Fibroblast of lung (primary cell): ENCODE measurements at places on chromosomes 13 and 19. TPM values are rescaled to one million over a fixed set of nuclear protein-coding genes. Genes with fewer than 3 reads are reported as not detected.

The IFNL1 gene
- not detected in 2 replicates for total RNA-seq

The PRDX2 gene
- 166 and 228 TPM in 2 replicates for total RNA-seq

The METTL21C gene
- 0.17 TPM in 1 of 2 replicates, not detected in the other for total RNA-seq

The USHBP1 gene
- under 0.01 TPM in 1 of 2 replicates, not detected in the other for total RNA-seq

The LSM7 gene
- total RNA-seq, result 43.1 and 61.6 TPM in 2 replicates

The CLEC4M gene
- not detected in 2 replicates for total RNA-seq

The SBK2 gene
- total RNA-seq, result not detected in 2 replicates

The OR7C1 gene
- total RNA-seq, result not detected in 2 replicates

The SPTBN4 gene
- total RNA-seq, result 3.9 and 6.6 TPM in 2 replicates

The TCF3 gene
- 53.7 and 54.7 TPM in 2 replicates for total RNA-seq
